ENCODE measurements at places on chromosomes 2 and 18.

DNA sequence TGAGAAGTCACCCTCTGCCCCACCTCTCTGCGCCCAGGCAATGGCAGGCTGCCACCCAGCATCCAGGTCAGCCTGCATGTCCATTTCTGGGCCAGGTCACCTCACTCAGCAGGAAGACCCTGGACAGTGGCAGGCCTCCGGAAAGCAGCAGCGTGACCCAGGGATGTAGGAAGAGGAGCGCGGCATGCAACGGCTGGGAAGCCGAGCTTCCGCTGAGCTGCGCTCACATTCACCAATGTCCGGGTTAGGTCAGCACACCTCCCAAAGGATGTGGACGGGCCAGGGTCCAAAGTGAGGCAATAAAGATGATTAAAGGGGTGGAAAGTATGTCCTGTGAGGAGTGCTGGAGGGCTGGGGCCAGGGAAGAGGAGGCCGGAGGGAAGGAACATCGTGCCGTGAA, 174.5 kb downstream of the CTIF start:
- no peak for DNase-seq

DNA sequence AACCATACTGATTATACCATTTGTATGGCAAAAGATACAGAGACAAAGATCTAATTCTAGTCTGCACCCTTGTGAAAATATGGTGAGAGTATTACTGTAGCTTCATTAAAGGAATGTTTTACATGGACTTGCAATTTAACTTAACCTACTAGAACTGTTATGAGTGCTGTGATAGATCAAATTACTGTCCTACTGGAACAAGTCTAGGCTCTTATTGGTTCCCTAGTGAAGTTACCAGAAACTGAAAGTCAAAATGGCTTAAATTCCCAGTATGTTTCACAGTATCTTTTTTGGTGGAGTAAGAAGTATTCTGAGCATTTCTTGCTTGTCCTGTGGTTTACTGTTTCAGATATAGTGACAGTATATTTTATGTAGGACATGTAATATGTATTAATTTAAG, 3.8 kb upstream of the TBR1 start:
- no peak for DNase-seq

DNA sequence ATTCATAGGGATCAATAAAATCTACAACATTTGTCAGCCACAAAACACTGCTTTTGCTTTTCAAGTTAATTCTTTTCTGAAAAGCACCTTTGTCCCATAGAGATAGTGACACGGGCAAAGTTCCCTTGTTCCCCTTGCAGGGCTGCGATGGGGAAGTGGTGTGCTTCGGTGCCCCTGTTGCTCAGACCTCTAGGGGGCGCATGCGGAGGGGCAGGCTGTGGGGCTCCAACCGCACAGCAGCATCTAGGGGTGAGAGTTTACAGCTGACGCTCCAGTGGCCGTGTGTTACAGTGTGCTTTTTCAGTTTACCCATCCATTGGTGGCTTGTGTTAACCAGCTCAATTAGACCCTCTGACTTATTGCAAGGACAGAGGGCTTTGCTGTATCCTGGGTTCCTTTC, 1432.2 kb upstream of the ACVR2A start:
- DNase-seq = no peak

- no peak for DNase-seq
Measured at GRCh38 chr18:23856466-23857163, 157.9 kb upstream of the TTC39C start.

- DNase-seq = no peak
Measured at GRCh38 chr18:62434798-62435197, 88.0 kb upstream of the ZCCHC2 start.

Measured in mesothelial cell of epicardium (in vitro differentiated cells).